A549 (cell line): ENCODE measurements at places on chromosomes 12 and 14.

DNA sequence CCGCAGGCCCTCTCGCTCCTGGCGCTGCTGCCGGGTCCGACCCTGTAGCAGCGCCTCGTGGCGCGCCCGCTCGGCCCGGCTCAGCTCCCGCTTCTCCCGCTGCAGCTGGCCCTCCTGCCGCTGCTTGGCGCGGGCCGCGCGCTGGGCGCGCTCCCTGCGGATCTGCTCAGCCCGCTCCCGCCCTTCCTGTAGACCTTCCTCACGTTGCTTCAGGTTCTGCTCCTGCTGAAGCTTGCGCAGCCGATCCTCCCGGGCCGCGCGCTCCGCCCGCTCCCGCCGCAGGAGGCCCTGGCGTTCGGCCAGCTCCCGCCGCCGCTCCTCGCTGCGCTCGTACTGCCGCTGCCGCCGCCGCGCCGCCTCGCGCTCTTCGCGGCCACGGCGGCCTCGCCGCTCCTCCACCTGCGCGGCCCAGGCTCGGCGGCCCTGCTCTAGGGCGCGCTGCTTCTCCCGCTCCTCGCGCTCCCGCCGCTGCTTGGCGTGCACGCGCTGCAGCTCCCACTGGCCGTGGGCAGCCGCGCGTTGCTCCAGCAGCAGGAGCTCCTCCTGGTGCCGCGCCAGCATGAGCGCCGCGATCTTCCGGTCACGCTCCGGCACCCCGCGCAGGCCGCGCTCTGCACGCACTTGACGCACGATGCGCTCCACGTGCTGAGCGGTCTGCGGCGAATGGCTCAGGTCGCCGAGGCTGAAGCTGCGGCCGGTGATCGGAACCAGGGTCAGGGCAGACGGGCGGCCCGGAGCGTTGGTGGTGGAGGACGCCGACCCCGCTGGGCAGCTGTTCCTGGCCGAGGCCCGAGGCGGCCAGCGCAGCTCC, 2.4 kb downstream of the CCDC177 start:
- peak; percentile 20 for DNase-seq

GRCh38 chr12:45669093-45669492, 60.4 kb upstream of the ARID2 start:
- DNase-seq: no peak

DNA sequence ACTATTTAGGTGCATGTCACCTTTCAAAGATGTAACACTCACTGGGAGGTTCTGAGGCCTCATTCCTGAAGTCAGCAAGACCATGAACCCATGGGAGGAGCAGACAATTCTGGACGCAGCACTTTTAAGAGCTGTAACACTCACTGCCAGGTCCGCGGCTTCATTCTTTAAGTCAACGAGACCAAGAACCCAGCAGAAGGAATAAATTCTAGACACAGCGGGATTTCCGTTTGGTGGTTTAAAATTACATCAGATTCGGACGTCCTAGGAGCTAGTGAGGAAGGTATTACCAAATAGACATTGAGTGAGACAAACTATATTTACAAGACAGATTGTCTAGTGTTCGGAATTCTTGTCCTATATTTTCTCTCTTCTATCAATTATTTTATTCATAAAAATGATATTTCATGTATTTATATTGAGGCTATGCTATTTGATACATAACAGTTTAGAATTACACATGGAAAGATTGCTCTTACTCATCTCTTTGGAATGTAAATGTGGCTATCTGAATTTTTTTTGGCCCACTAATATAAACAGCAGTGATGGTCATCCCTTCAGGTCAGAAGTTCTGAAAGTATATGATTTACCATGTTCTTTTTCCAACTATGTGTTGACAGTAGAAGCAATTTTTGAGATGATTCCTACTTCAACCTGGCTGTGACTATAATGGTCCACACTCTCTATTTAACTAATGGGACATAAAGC, 1973.0 kb upstream of the FLRT2 start:
- peak; percentile 11 for DNase-seq

DNA sequence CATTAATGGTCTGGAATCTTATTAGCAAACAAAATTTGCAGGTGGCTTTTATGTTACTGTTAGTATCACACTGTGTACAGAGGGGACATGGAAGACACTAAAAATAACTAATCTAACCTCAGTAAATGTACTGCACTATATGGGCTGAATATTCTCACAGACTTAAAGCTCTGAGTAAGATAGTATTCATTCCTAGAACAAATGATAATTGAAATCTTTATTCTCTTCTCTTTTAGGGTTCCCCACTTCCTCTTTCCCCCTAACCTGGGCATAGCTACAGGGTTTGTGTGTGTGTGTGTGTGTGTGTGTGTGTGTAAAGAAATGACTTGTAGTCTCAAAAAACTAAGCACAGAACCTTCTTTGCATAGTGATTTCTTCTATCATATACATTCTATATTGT, 21.4 kb upstream of the HECTD1 start:
- DNase-seq: no peak

- no peak for DNase-seq
Observed at GRCh38 chr12:89960011-89960507, 251.4 kb upstream of the ATP2B1 start.

DNA sequence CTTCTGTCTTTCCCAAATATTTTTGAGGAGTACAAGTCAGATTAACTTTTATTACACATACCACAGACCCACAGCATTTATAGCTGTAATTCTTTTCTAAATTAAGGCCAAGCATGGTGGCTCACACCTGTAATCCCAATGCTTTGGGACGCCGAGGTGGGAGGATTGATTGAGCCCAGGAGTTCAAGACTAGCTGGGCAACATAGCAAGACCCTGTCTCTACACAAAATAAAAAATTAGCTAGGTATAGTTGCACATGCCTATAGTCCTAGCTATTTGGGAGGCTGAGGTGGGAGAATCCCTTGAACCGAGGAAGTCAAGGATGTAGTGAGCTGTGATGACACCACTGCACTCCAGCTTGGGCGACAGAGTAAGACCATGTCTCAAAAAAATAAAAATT, 7.0 kb downstream of the DUSP16 start:
- no peak for DNase-seq

GRCh38 chr14:92945544-92945943, 22.6 kb downstream of the CHGA start:
- DNase-seq: no peak

DNA sequence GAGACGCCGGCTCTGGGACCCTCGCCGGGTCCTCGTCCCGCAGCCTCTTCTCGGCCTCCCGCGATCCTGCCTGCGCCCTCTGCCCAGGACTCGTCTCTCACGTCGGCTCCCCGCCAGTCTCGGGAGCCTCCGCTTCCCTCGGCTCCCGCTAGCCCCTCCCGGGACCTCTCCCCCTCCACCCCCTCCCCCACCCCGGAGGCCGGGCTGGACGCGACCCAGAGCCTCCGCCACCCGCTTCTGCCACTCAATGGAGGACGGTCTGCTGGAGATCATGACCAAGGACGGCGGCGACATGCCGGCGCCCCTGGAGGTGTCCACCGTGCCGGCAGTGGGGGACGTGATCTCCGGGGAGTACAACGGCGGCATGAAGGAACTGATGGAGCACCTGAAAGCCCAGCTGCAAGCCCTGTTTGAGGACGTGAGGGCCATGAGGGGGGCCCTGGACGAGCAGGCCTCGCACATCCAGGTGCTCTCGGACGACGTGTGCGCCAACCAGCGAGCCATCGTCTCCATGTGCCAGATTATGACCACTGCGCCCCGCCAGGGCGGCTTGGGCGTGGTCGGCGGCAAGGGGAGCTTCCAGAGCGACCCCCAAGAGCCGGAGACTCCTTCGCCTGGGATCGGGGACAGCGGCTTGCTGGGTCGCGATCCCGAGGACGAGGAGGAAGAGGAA, 568 bp downstream of the CCDC184 start:
- DNase-seq: no peak

- DNase-seq: peak; percentile 83
Observed at GRCh38 chr12:2034633-2035430, 18.0 kb upstream of the CACNA1C start.

- DNase-seq: no peak
Observed at GRCh38 chr12:117403586-117404139, 42.2 kb upstream of the NOS1 start.

GRCh38 chr12:65055859-65056258, 65.2 kb downstream of the WIF1 start:
- DNase-seq: no peak

- no peak for DNase-seq
Observed at GRCh38 chr12:6044082-6044481, 80.4 kb downstream of the VWF start.

DNA sequence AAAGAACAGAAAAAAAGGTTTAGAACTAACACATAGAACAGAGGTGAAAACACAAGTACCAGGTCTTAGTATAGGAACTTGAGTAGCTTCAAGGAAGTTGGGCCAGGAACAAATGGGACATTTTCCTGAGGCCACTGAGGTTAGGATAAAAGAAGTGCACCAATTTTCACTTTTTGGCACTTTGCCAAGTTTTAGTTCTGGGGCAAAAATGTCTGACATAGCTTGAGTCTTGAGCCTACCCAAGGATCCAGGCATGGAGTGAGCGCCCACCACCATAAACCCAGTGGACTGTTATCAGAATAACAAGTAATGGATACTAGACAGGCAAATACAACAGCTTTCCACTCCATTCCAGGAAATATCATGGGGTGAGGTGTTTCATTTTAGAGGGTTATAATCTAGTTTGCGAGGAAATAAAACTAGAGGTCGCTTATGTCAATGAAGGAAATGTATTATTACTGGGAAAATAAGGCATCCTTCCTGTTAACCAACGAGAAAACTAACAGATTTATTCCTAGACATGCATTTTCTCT, 199.7 kb upstream of the HMGA2 start:
- no peak for DNase-seq

GRCh38 chr12:61251076-61251475, 1009.1 kb upstream of the USP15 start:
- DNase-seq: no peak

GRCh38 chr12:122526683-122527477, at the start of the genes KNTC1 and RSRC2:
Gene KNTC1 (plus strand): TSS chr12:122527249. CDS start chr12:122530064, 2,815 bp downstream.
Gene RSRC2 (minus strand): TSS chr12:122526936. CDS start chr12:122526853, 83 bp downstream.
- peak; percentile 100 for DNase-seq

DNA sequence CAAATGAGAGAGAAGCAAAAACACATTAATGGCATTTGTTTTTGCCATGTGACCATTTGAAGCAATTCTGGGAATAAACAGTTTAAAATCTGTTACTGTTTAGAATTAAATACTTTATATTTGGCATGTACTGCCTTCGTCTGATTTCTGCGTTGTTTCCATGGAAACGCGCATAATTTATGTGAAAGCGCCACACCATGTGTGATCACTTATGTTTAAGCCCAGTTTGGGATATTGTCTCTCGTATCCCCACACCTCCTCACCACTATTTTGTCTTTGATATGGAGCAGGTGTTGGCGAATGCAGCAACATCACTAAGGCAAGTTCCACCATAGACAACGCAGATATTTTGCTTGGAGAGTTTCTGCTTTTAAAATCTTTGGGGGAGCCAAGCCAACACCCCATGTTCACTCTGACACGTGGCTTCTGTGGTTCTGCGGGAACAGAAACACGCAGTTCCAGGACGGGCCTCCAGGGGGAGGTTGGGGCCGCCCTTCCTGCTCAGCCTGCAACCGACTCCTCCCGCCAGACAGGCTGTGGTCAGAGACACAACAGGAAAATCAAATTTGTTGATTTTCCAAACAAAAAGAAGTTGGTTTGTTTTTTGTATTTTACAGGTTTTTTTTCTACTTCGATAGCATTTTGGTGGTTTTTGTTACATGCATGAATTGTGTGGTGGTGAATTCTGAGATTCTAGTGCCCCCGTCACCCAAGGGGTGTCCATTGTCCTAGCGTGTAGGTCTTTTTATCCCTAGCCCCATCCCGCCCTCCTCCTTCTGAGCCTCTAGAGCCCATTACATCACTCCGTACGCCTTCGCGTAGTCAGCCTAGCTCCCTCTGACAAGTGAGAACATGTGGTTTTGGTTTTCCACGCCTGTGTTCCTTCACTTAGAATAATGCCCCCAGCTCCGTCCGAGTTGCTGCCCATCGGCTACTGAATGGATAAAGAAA, 101.9 kb upstream of the SFSWAP start:
- peak; percentile 79 for DNase-seq

DNA sequence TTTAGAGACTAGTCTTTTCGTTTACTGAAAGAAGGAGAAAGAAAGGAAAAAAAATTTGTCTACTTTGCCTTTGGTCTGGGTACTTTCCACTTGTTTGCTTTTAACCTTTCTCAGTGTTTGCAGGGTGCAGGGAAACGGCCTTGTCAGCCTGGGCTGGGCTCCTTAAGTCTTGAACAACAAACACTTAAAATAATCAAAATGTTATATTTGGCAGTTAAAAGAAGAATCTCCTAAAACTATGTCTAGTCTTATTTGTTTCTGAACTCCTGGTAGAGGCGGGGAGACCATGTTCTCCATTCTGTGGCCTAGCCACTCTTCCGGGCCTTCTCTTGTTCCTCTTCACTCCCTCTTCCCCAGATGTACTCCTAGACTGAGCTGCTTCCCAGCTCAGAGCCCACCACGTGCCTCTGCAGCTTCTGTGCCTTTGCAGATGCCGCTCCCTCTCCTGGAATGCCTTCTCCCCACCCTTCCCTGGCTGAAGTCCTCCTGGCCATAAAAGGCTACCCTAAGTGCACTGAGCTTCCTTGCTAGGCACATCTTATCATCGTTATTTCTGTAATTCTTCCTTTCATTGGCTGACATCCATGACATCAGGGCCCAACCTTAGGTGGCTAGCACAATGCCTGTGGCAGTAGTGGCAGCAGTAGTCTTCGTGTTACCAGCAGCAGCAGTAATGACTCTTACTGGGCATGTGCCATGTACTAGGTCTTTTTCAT, 432.9 kb downstream of the ZFP36L1 start:
- DNase-seq: peak; percentile 22

GRCh38 chr14:77158175-77158881, 16.7 kb upstream of the ZDHHC22 start:
- DNase-seq: peak; percentile 52

- no peak for DNase-seq
Observed at GRCh38 chr14:96737881-96738280, 59.3 kb upstream of the VRK1 start.

DNA sequence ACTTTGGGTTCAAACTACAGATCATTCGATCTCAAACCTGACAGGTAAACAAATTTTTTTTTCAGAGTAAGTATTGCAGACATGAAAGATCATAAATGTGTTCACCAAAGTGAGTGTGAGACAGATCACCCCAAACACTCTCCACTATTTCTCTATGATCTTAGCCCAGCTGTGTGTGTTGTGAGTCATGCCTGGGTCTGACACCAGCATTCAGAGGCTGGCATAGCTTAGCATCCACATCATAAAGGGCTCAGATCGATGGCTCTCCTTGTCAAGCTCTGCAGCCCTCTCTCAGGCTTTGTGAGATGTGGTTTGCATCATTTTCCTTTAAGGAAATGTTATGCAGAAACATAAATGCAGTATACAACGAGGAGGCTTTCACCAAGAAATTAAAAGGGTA, 164.9 kb downstream of the ETV6 start:
- no peak for DNase-seq

DNA sequence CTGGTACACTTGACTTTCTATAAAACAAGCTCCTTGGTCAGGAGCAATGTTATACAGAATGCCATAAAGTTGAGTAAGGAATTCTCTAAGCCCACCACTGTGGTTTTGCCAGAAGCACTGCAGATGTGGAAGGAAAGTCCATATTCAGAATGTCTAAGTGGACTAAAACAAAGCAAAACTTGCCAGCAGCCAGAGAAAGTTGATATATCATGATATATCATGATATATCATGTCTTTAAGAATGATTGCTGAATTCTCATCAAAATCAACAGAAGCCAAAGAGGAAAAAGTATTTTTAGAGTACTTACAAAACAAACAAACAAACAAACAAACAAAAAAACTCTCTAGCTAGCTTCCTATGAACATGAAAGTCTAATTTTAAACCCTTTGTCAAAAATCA, 424.8 kb upstream of the OR4E1 start:
- no peak for DNase-seq
